ENCODE measurements at places on chromosomes 5 and 9.

GRCh38 chr5:31392061-31392460 lies 139.8 kb downstream of the DROSHA start:
- DNase-seq: no peak

GRCh38 chr5:154078272-154078671 lies 39.5 kb downstream of the MFAP3 start:
- no peak for DNase-seq

- no peak for DNase-seq
Measured at GRCh38 chr5:164202338-164202737, 696.9 kb downstream of the MAT2B start.

DNA sequence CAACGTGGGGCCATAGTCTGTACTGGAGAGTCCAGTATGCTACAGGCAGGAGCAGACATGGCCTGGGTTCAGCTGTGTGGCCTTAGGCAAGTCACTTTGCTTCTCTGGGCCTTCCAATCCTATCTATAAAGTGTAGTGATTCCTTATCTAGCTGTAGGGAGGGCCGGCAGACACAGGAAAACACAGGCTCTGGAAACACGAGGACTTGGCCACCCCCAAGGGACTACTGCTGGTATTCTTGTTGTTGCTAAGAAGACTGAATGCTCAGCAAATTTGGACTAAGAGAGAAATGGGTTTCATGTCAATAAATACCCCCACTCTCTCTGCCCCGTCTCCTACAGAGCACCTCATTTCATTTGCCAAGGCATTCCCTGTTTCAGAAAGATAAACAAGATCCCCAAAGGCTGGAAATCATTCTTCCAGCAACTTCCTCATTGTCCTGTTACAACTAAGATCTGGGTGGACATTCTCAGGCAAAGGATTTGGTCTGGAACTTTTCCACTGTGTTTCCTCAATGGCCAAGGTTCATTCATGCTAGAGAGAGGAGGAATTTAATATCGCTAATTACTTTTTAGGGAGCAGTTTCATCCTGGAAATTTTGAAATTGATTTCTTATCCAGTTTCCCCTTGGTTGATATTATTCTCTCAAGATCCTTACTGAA lies 105.8 kb downstream of the GABBR2 start:
- DNase-seq: no peak

- peak; percentile 4 for DNase-seq
Measured at GRCh38 chr9:20619487-20620200, 2.7 kb downstream of the MLLT3 start.

DNA sequence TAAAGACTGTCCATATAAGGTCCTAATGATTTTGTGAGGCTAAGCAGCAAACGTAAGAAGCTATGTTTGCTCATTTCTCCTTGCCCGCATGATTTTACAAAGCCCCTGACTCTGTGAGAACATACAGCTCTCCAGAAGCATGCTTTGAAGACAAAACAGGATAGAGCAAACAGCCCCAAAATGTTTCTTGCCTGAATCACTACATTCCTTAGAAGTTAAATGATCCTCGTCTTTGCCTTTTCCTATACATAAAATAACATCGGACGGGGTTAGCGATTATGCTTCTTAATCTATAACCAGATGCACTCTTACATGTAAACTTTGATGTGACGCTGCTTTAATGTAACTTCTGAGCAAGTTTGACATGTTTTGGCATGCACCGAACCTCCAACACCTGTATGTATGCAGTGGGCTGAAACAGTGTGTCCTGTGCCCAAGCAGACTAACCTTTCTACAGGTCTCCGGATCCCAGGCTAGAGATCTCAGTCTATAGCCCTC lies 353.7 kb downstream of the CETN3 start:
- DNase-seq: no peak
